ENCODE measurements at places on chromosomes 5 and 9. TPM values are rescaled to one million over a fixed set of nuclear protein-coding genes. Genes with fewer than 3 reads are reported as not detected.

DNA sequence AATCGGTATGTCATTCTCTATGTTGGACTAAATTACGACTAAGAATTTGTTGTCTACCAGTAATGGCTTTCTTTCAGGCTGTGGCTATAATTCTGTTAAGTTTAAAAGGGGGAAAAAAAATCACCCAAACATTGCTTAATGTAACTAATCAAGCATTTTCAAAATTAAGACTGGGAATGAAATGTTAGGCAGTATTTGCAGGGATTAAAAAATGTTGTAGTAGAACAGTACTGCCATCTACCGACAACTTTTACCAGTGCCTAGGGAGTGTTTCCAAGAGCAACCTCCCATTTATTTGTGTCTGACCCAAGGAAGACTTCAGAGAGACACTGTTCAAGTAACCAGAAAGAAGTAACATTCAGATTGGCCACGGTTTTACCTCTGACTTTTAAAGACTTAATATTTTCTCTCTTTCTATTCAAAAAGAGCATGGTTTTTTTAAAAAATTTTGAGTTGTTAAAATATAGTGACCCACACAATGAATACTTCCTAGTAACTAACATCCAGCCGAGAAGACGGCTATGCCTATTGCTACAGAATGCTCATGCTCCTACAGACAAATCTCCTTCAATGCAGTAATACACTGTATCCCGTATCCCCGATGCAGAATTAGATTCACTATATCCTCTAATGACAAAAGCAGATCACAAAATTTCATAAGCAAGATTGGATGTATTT lies 92.4 kb downstream of the ARL15 start:
- H3K4me1 ChIP-seq = peaks cover 3% of the 10 kb centered on the region
- H3K4me3 ChIP-seq = no peak overlapping the region
- no peaks in the 10 kb centered on the region for H3K36me3 ChIP-seq
- H3K27me3 ChIP-seq = no peaks in the 10 kb centered on the region

- peak overlapping the region; percentile 93 for H3K4me3 ChIP-seq
- H3K4me1 ChIP-seq = peaks cover 15% of the 10 kb centered on the region
- no peaks in the 10 kb centered on the region for H3K36me3 ChIP-seq
- H3K27me3 ChIP-seq = peaks cover 15% of the 10 kb centered on the region
- peak; percentile 34 for DNase-seq
Observed at GRCh38 chr9:19409401-19410194, 789 bp downstream of the ACER2 start.

DNA sequence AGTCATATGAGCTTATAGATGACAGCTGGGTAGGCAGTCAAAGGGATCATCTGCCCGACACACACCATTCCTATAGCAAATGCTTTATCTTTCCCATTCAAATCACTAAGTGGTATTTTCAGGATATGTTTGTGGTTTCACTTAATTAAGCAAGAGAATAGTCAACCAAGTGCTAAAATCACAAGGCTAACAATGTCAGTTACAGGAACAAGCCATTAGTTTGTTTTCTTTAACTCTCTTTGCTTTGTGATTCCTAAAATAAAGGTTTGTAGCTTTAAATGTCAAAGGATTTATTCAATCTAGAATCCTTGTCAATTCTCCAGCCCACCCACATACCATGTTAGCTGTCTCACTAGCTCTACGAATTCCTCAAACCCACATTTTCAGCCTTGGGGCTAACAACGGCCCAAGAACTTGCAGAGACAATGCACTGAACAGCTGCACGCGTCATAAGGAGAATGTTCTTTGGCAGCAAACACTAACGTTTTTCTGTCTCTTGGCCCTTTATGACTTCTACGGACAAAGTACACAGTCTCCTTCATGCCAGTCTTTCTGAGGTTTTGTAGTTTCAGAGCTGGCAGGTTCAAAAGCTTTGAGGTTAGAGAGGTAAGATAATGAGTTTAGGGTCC lies 56.6 kb downstream of the ELAVL2 start:
- H3K4me1 ChIP-seq = no peaks in the 10 kb centered on the region
- DNase-seq = no peak
- H3K27ac ChIP-seq = no peak overlapping the region
- no peaks in the 10 kb centered on the region for H3K27me3 ChIP-seq
- H3K4me3 ChIP-seq = no peak overlapping the region
- H3K36me3 ChIP-seq = no peaks in the 10 kb centered on the region

DNA sequence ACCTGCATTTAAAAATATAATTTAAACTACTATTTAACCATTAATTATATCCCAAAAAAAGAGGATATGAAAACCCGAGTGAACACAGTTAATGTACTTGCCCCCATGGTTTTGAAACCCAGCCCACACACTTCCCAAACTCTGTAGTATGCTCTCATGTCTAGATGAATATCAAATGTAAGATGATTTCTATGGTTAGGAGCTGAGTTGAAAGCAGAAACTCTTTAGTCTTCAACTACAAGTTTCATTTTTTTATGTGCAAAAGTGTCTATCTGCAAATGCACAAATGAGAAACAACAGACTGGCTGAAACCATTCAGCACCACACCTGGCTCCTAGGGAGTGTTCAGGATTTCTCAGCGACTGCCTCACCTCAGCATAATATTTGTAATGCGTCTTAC lies 183.3 kb downstream of the SEMA5A start:
- H3K36me3 ChIP-seq = no peaks in the 10 kb centered on the region
- no peaks in the 10 kb centered on the region for H3K27me3 ChIP-seq
- H3K27ac ChIP-seq = no peak overlapping the region
- DNase-seq = no peak
- no peak overlapping the region for H3K4me3 ChIP-seq

GRCh38 chr9:5566054-5566618 lies 55.8 kb downstream of the PDCD1LG2 start:
- H3K4me1 ChIP-seq = peaks cover 17% of the 10 kb centered on the region
- no peaks in the 10 kb centered on the region for H3K27me3 ChIP-seq
- H3K4me3 ChIP-seq = no peak overlapping the region

- H3K4me1 ChIP-seq = peaks cover 10% of the 10 kb centered on the region
- H3K27me3 ChIP-seq = peaks cover 11% of the 10 kb centered on the region
- H3K36me3 ChIP-seq = no peaks in the 10 kb centered on the region
- no peak overlapping the region for H3K4me3 ChIP-seq
- H3K27ac ChIP-seq = no peak overlapping the region
Observed at GRCh38 chr5:547086-547924, 23.1 kb upstream of the SLC9A3 start.

DNA sequence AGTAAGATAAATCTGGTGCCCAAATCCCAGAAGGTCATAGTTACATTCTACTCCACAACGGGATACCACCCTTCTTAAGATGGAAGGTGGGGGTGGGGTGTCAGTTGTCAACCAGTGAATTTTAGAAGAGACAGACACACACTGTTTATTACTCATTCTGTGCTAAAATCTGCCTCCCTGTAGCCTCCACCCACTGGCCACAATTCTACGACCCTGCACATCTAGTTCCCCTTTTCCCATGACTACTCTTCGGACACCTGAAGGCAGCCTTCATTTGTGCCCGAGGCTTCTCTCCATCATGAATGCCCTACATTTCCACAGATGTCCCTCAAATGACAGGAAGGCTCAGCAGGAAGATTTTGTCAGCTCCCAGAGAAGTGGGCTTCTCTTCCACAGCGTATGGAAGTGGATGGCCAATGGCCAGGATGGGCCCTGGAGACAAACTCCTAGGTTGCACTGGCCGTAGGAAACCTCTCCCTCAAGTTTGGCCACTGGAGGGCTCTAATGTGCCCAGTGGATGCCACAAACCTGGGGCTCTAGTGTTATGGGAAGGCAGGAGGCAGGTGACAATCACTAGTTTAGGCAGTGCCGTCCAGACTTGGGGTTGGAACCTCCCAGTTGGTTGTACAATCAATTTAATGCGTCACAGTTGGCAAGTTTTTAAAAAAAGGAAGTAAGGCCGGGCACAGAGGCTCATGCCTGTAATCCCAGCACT lies 46.6 kb downstream of the PTPN3 start:
- H3K27ac ChIP-seq = no peak overlapping the region
- no peak for DNase-seq
- no peaks in the 10 kb centered on the region for H3K36me3 ChIP-seq
- peaks cover 41% of the 10 kb centered on the region for H3K27me3 ChIP-seq

The CCL27 gene
- not detected for total RNA-seq

The RBM18 gene
- total RNA-seq = 20.9 TPM

The RC3H2 gene
- 52.6 TPM for total RNA-seq

All from activated naive CD8-positive, alpha-beta T cell treated with anti-CD3 and anti-CD28 coated beads, Interleukin-2, amount 10 ng/mL, durations not matched to agents 7 days and 5 days (primary cell).